Stimulated activated naive CD4-positive, alpha-beta T cell (primary cell): ENCODE measurements at places on chromosomes 4 and X.

GRCh38 chr4:121256887-121257466 is 92.9 kb upstream of the TNIP3 start:
- no peak for DNase-seq

- no peak for DNase-seq
These were observed 248.1 kb downstream of the C4orf33 start for GRCh38 chr4:129344058-129344457.

DNA sequence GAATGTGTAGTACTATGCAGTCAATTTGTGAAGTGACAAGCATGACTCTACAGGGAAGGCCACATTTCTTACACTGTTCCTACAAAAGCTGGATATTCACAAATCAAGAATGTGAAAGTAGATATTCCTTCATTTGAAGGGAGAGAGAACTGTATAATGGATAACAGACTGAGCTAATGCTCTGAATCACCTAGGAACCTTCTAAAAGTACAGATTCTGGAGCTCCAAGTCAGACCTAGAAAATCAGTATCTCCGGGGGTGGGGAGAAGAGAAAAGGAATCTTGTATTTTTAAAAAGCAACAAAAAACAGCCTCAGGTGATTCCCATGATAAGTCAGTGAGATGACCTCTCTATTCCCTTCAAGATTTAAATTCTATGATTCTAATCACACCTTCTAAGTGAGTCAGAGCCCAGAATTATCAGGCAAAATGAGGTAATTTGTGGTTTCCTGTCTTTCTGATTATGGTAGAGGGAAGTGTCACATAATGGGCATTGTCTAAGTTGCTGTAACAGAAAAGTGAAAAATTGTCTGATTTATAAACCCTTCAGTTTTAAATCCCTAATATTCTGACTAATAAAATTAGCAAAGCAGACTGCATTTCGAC is 80.9 kb downstream of the IL21 start:
- no peak for DNase-seq

- DNase-seq = no peak
These were observed 88.6 kb downstream of the IRF2 start for GRCh38 chr4:184385705-184386141.

DNA sequence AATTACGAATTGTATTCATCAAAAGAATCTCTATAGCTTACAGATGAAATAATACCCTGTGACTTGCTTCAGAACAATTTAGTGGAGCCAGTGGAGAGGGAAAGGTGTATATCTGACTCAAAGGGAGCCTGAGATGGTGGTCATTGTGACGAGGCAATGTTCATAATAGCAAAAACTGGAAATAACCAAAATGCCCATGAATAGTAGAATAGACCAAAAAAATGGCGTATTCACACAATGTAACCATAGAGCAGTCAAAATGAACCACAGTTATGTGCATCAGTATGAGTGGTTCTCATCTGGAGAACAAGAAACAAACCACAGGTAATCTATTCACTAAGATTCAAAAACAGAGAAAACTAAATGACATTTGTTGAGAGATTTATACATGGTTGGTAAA is 125.3 kb upstream of the CLNK start:
- DNase-seq = no peak

- no peak for DNase-seq
These were observed 44.5 kb upstream of the TRIM2 start for GRCh38 chr4:153159728-153160221.

GRCh38 chr4:6383009-6383404 is 89.4 kb downstream of the PPP2R2C start:
- DNase-seq = no peak

DNA sequence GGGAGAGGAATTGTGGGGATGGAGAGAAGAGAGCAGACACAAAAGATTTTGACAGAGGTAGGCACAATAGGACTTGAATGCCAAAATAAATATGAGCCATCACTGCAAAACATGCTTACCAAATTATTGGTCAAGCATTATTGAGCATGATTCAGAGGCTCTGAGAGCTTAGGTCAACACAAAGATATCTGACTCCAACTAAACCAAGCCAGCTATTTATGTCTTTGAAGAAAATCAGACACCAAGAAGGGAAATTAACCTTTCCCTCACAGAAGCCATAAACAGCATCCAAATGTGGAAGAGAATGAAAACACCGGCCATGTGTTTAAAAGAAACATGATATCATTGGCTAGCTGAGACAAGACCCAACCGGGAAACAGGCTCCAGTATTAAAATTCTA is 323.2 kb downstream of the RAB28 start:
- DNase-seq = no peak

GRCh38 chrX:31240982-31241381 is 169.1 kb upstream of the FTHL17 start:
- DNase-seq = no peak

DNA sequence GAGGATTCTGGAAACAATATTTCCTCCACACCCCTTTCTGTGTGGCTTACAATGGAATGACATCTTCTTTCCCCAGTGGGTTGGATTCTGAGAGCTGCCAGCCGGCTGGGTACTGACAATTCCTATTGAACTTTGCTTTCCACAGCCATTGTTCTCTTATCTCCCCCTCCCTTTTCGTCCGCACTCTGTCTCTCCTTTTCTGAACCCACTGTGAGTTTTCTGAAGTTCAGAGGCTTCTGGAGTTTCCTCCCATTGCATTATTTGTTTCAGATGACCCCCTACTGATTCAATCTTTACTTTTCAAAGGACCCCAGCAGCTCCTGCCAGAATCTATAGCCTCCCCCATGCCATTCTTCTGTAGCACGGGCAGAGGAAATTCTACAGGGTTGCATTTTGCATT is 10.4 kb downstream of the SMPX start:
- DNase-seq = no peak

DNA sequence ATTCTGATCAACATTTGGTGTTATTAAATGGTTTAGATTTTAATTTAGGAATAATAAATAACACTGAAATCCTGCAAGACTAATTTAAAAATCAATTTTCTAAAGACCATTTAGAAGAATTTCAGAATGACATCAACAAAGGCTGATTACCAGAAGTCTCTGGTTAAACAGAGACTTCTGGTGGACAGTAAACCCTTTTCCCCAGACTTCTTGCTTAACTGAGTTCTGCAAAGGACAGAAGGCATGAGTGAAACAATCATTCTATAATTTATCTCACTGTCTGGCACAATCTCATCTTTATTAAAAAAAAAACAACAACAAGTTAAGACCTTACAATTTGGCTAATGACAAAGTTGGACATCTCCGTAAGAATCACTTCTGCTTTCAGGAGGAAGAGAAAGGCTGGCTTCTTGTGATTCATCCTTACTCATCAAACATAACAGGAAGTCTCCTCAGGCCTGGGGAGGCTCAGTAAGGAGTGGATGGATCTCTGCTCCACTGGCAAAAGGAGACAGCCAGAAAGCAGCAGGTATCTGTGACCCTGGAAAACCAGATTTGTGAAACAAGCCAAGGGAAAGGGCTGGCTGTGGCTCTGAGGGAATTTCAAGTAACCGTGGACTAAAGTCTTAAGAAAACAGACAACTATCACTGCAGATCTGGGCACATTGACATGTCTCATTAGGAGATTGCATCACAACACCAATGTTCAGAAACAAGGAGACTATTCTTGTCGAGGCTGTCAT is 908 bp upstream of the TLR6 start:
- DNase-seq = no peak

DNA sequence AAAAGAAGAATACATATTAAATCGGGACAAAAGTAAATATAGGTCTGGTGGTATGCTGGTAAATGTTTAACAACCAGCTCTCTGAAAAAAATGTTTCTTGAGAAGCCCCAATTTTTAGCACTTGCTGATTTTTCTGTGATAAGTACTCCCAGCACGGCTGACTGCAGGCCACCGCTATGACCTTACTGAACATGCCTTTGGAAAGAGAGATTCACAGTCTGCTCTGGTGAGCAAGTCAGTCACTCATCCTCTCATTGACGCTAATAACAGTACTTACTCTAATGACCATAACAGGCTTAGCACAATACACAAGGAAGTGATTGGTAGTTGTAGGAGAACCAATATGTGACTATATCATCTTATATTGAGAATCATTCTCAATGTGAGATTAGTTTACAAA is 98.9 kb upstream of the BLTP1 start:
- DNase-seq = no peak

- DNase-seq = no peak
These were observed 21.2 kb upstream of the PDK3 start for GRCh38 chrX:24443918-24444317.

- peak; percentile 79 for DNase-seq
These were observed 3.5 kb upstream of the VMA21 start for GRCh38 chrX:151393514-151393913.

DNA sequence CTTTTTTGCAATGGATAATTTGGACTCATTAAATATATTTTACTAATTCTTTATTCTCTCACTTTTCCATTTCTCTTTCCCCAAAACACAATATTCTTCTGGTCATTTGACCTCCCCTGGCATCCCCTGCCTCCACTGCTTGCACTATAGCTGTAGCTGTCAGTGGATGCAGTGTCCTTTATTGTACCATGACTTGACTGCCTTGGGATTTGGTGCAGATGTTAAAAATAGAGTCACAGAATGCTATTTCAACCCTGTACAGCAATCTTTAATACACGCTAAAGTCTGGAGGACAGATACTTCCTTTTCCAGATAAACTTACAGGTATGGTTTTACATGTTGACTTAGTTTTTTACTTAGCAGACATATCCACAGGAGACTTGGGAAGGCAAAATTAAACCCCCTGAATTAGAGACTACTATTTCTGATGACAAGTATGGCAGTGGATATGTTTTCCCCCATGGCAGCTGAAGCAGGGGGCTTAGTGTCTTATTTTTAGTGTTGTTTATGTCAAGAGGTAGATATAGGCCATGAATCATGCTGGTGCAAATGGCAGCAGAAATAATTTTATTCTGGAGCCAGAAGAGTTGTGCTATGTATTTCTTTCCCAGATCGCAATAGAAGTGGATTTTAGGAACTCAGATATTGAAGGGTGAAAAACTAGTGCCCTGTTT is 461.4 kb downstream of the NAF1 start:
- DNase-seq = no peak

DNA sequence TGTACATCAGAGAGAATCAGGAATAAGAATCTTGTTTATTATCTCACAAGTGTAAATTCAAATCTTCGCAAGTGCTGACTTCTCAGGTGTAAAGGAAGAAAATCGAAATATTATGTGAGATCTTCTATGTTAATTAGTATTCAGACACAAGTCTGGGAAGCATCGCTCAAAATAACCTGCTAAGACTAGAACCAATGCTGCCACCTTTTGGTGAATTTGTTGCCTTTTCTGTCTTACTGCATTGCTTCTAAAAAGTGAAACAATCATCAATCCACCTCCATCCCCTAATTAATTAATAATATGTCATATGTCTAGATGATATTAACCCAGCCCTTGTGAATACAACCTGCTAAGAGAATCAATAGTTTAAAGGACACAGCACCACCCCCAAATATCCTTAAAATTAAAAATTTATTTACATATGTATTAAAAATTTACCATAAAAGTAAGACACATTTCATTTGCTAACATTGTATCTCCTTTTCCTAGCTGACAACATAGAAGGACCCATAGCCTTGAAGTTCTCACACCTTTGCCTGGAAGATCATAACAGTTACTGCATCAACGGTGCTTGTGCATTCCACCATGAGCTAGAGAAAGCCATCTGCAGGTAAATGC is 3.5 kb downstream of the EPGN start:
- DNase-seq = peak; percentile 44

GRCh38 chr4:71026086-71026485 is 32.6 kb downstream of the DCK start:
- no peak for DNase-seq

DNA sequence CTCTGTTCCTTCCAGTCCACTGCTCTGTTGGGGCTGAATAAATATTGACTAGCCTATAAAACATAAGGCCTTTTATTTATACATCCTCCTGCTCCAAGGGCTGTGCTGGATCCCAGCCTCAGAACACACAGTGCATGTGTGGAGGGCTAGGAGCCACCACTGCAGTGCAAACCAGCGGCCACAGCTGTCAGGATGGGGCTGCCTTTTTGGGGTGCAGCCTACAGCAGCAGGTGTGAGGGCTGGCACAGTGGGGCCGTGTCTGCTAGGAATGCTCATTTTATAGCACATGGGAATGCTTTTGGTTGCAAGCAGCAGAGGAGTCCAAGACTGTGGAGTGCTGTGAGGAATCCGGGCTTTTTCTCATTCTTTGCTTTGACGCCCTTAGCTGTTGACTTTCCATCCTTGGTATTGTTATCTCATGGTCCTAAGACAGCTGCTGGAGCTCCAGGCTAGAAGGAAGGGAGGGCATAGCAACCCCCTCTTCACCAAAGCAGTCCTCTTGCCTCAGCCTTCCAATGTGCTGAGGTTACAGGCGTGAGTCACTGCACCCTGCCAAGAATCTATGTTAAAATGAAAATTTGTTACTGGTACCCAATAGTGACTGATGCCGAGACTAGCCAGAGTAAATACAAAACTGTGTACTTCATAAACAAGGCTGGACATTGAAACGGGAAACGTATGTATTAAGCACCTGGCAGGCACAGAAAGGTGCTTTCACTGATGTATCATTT is 334.3 kb upstream of the GATB start:
- DNase-seq = no peak

DNA sequence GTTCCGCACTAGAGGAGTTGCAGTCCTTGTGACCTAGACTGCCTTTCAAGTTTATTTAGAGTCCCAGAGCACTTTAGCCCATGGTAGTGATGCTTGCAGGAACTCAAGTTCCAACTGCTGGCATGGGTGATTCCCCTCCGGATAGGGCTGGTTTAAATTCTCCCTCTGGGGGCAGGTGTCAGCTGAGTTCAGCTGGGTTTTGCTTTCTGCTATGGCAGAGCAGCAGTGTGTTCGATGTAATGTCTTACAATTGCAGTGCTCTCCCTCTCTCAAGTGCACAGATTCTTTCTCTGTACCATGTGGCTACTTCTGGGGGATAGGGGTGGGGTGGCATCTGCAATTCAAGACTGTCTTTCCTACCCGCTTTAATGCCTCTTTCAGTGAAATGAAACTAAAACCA is 164.8 kb upstream of the ZIC3 start:
- no peak for DNase-seq

DNA sequence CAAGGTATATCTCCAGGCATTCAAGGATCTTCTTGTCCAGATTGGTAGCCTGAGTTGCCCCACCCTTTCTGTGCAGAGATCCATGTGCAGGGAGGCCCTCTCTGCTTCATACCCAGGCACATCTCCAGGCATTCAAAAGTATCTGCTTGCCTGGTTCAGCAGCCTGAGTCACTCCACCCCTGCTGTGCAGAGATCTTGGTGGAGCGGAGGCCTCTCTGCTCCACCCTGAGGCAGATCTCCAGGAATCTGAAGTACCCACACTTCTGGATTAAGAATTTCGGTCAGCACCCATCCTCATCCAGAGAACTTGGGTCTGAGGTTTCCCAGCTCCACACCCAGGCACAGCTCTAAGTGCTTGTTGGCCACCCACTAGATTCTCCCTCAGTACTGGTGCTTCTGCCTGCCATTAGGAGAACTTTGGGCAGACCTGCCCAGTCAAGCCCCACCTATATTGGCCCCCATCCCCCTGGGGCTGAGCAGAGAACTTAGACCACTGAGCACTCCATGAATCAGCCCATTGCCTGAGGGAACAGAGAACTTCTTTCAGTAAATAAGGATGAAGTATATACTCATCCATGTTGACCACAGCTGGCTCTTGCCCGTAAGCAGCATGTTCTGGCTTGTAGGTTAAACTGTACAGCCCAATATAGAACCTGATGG is 199.5 kb upstream of the ZCCHC13 start:
- DNase-seq = no peak
